ENCODE measurements at places on chromosomes 2 and 18. TPM values are rescaled to one million over a fixed set of nuclear protein-coding genes. Genes with fewer than 3 reads are reported as not detected.

The CYP26B1 gene
- total RNA-seq = 1.6 TPM

The SCLY gene
- 43.1 TPM for total RNA-seq

The SATB2 gene
- 7.9 TPM for total RNA-seq

The PIEZO2 gene
- total RNA-seq = 3.7 TPM

The EGR4 gene
- total RNA-seq = 0.05 TPM

The TMEM198 gene
- total RNA-seq = 4.2 TPM

The PASK gene
- 4.4 TPM for total RNA-seq

The FAM110C gene
- total RNA-seq = 0.30 TPM

The FAM124B gene
- total RNA-seq = not detected

The OSR1 gene
- total RNA-seq = not detected

The PKDCC gene
- 3.8 TPM for total RNA-seq

The CCDC141 gene
- under 0.01 TPM for total RNA-seq

The RAD51AP2 gene
- 0.11 TPM for total RNA-seq

The HOXD9 gene
- total RNA-seq = 5.4 TPM

The LYG1 gene
- total RNA-seq = 0.45 TPM

The FAHD2A gene
- 24.6 TPM for total RNA-seq

The MOGAT1 gene
- total RNA-seq = not detected

The PRSS56 gene
- not detected for total RNA-seq

The MRPL53 gene
- total RNA-seq = 110 TPM

The TTN gene
- 0.38 TPM for total RNA-seq

The ESPNL gene
- 0.41 TPM for total RNA-seq

The C2orf81 gene
- 8.5 TPM for total RNA-seq

The RASGRP3 gene
- total RNA-seq = 0.45 TPM

The GPR39 gene
- 4.0 TPM for total RNA-seq

The GKN2 gene
- total RNA-seq = not detected

The SCN1A gene
- total RNA-seq = not detected

The AOX1 gene
- total RNA-seq = 3.1 TPM

The IL1A gene
- total RNA-seq = 8.8 TPM

The GCG gene
- total RNA-seq = not detected

The POLR1A gene
- total RNA-seq = 15.1 TPM

The UPP2 gene
- total RNA-seq = not detected

The EIF2AK3 gene
- 8.5 TPM for total RNA-seq

The BCS1L gene
- total RNA-seq = 34.9 TPM

The C2orf80 gene
- total RNA-seq = not detected

The IL1RL1 gene
- 2.8 TPM for total RNA-seq

The GALR1 gene
- total RNA-seq = not detected

The CFAP221 gene
- not detected for total RNA-seq

The ANKRD53 gene
- 0.05 TPM for total RNA-seq

The UGP2 gene
- 36.7 TPM for total RNA-seq

The PSMA8 gene
- total RNA-seq = not detected

The SIX3 gene
- total RNA-seq = not detected

The PPP1R1C gene
- 4.6 TPM for total RNA-seq

The ATP6V1B1 gene
- total RNA-seq = 0.41 TPM

The RAB17 gene
- 20.9 TPM for total RNA-seq
